IPS DF 6.9 (cell line): ENCODE measurements at places on chromosomes 6 and 20.

DNA sequence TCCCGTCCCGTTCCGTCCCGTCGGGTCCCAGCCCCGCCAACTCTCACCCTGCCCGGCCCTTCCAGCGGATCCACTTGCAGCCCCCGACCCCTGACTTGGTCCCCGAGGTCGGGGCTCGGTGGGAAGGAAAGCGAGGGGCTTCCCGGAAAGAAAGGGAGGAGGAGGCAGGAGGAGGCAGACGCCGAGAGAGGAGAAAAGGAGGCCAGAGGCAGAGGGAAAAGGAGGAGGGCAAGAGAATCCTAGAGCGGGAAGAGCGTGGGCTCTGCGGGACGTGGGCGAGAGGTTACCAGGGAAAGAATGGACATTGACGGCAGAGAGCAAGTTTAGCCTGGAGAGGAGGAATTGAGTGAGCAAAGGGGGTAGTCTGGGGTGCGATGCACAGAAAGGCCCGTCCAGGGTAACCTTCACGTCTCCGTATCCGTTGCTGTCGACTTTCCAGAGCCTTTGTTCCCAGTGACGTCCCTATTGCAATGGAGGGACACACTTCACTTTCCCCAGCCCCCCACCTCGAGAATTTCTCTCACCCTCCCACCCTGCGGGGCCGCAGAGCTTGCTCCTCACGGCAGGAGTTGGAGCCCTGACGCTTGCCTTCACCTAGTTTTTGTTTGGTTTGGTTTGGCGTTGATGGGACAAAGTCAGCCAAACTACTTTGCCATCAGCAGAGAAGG is 477 bp upstream of the MOXD1 start:
- no peak for DNase-seq

GRCh38 chr6:246352-246751 is 45.9 kb upstream of the DUSP22 start:
- no peak for DNase-seq

DNA sequence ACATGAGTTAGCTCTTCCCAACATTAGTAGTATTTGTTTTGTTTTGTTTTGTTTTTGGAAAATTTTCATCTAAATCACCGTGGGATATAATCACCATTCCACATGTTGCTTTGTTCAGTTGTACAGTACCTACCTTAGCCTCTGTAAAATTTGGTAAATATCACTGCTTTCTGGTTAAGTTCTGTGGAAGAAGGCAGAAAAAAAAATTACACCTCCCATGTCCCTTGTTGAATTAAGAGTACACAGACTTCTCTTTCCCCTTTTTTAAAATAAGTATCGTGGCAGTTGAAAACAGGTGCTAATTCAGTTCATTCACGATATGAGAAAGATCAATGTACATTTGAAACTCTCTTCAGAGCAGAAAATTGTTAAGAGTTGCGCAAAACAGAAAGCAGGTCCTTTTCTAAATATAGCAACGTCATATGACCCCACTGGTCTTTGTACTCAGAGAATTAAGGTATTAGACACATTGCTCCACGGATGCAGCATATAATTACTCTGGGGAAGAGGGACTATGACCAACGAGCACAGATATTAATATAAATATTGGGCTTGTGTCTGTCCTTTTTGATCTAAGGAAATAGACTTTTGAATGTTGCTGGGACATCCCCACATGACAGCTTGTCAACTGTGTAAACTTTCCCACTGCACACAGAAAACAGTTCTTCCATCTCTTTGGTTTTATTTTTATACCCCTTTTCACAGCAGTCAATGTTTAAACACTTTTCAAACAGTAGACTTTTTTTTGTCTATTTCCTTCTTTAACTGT is 58.6 kb upstream of the ZNF217 start:
- DNase-seq: no peak

DNA sequence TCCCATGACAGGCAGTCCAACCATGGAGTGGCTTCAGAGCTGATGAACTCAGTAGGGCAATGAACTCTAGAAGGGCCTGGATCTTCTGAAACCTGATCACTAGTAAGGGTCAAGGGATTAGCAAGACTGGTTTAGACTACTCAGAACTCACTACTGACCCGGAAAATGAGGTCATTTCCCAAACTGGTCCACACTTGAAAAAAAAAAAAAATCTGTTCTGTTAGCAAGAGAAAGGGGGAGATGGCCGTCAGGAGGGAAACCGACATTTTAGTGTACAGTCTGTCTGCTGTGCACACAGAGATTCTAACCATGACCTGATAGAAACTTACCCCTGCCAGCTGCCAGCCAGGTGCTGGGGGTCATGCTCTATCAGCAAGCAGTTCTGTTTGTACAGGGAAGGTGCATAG is 262.4 kb upstream of the AGPAT4 start:
- no peak for DNase-seq
